Right renal pelvis (tissue), 4 donors: ENCODE measurements at places on chromosomes 1 and 21. TPM values are rescaled to one million over a fixed set of nuclear protein-coding genes. Genes with fewer than 3 reads are reported as not detected.

DNA sequence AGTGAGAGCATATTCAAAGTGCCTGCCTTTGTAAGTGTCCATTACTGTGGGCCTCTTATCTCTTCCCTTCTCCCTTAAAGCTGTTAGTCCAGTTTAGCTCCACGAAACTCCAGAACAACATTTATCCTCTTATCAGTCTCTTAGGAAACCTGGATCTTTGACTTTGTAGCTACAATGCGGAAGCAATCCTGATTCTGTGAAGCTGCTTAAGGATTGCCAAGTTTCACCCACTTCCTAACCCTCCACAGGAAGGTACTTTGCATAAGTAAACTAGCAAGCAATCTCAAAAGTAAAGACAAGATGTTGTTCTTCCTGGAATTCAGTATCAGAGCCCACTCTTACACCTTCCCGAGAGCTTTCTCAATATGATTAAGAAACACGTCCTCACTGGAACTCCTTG lies 164.9 kb upstream of the USP25 start:
- DNase-seq = no peak

DNA sequence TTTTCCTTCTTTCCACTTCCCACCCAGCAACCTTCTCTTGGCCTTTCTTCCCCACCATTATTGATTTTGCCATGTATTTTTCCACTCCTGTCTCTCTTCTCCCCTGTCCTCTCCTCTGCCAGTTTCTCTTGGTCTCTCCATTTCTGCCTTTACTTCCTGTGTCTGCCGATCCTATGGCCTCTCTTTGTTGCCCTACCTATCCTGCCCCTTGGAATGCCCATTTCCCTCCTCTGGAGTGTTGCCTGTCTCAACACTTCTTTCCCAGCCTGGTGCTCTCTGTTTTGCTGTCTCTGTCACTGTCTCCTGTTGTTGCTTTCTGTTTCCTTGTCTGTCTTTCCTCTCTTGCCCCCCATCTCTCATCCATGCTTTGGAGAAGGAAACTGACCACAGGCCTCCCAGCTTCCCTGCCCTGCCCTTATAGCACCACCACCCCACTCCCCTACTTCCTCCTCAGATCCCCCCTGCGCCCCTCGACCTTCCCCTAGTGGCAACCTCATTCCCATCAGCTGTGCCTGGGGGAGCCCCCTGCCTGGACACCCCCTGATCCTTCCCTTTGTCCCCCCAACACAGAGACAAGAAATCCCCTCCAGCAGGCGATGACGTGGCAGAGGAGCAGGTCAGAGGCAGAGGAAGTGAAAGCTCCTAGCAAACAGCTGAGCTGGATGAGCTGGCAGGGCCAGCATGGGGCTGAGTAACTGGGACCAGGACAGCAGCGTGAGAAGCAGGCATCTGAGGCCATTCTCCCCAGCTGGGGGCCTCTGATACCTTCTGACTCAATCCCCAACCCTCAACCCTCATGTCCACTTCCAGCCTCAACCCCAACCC lies 6.6 kb upstream of the ETV3L start:
- DNase-seq = no peak

DNA sequence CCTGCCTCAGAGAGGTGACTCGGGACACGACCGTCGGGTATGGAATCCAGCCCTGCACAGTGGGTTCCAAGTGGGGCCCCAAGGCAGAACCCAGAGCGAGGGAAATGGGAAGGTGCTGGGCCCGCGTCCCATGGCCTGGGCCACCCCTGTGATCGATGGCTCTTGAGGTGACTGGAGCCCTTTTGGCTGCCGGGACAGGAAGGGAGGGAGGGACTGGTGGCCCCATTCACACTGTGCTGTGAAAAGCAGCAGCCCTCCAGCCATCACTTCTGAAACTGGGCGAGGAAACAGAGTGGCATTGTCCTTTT lies 110.4 kb upstream of the IFFO2 start:
- no peak for DNase-seq

- DNase-seq = no peak
Measured at GRCh38 chr21:29365661-29366265, 67.0 kb downstream of the BACH1 start.

DNA sequence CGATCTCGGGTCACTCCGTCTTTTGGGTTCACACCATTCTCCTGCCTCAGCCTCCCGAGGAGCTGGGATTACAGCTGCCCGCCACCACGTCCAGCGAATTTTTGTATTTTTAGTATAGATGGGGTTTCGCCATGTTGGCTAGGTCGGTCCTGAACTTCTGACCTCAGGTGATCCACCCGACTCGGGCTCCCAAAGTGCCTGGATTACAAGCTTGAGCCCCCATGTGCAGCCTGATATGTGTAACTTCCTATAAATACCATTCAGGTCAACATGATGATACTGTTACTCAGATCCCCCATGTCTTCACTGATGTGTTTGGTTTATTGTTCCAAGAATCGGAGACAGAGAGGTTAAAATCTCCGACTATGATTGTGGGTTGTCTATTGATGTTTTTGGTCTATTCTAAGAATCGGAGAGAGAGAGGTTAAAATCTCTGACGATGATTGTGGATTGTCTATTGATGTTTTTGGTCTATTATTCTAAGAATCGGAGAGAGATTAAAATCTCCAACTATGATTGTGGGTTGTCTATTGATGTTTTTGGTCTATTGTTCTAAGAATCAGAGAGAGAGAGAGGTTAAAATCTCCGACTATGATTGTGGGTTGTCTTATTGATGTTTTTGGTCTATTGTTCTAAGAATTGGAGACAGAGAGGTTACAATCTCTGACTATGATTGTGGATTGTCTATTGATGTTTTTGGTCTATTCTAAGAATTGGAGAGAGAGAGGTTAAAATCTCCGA lies 17.0 kb downstream of the C1orf159 start:
- no peak for DNase-seq

DNA sequence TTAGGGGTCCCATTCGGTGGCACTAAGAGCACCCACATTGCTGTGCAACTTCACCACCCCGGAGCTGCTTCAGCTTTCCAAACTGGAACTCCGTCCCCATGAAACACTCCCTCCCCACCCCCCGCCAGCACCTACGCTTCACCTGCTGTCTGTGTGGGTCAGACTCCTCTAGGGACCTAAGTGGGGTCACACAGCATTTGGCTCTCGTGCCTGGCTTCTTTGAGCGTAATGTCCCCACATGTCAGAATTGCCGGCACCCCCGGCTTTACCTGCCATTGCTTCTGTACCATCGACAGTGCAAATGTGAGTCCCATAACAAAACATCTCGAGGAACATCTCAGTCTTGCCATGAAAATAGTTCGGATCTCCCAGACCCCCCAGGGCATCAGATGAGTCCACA lies 35.9 kb upstream of the AGPAT3 start:
- no peak for DNase-seq

The PHGDH gene
- 259 TPM for polyA plus RNA-seq

DNA sequence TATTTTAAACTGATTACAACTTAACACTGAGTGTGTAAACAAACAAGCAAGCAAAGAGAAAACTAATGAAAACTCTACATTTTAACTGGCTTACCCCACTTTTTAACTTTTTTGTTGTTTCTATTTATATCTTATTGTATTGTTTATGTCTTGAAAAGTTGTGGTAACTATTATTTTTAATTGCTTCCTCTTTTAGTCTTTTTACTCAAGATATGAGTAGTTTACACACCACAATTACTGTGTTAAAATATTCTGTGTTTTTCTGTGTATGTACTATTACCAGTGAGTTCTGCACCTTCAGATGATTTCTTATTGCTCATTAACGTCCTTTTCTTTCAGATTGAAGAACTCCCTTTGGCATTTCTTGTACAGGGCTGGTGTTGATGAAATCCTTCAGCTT lies 4.7 kb upstream of the HHAT start:
- DNase-seq = no peak

DNA sequence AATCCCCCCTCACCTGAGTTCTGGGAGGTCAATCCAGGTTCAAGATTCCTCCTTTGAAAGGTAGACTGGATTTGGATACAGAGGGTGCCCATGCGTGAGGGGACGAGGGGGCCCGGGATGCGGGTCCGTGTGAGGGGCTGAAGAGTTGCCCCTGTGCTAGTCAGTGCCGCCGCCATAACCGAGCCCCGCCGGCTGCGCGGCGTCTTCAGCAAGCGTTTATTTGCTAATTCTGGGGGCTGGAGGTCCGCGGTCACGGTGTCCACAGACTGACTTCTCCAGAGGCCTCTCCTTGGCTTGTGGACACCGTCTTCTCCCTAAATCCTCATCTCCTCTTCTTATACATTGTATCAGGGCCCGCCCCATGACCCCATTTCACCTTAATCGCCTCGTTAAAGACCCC lies 20.9 kb upstream of the SAMD11 start:
- no peak for DNase-seq

The IBA57 gene
- polyA plus RNA-seq = 5.4 TPM

The KIF17 gene
- polyA plus RNA-seq = 5.4 TPM

The PROX1 gene
- polyA plus RNA-seq = 6.8 TPM

The FAM151A gene
- polyA plus RNA-seq = 31.2 TPM

The AKNAD1 gene
- polyA plus RNA-seq = not detected

The EGLN1 gene
- 41.3 TPM for polyA plus RNA-seq

The ABCA4 gene
- 9.0 TPM for polyA plus RNA-seq

GRCh38 chr1:208309771-208310170 lies 65.6 kb upstream of the PLXNA2 start:
- DNase-seq = no peak

GRCh38 chr1:18707696-18708257 lies 77.1 kb downstream of the PAX7 start:
- no peak for DNase-seq

- DNase-seq = no peak
Measured at GRCh38 chr1:23593556-23594148, 34.4 kb upstream of the ID3 start.

The HENMT1 gene
- polyA plus RNA-seq = 15.5 TPM

DNA sequence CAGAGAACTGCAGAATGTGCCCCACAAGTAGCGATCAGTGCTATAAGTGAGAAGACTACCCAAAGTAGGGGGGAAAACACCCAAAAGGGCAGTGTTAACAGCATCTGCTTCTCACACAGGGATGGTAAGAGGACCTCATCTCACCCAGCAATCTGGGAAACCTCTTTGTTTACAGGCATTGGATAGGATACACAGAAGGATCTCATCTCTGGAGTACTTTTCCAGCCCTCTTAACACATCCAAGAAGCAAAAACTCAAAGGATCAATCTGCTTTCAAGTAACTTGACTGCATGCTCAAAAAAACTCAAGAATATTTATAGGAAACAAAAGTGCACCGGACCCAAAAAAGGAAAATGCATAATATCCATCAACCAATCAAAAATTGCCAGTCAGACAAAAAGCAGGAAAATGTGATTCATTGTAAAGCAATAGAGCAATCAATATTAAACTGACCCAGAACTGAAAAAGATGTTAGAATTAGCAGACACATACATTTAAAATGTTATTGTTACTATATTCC lies 311.0 kb upstream of the CXADR start:
- DNase-seq = no peak

The PLCH2 gene
- polyA plus RNA-seq = 1.1 TPM

DNA sequence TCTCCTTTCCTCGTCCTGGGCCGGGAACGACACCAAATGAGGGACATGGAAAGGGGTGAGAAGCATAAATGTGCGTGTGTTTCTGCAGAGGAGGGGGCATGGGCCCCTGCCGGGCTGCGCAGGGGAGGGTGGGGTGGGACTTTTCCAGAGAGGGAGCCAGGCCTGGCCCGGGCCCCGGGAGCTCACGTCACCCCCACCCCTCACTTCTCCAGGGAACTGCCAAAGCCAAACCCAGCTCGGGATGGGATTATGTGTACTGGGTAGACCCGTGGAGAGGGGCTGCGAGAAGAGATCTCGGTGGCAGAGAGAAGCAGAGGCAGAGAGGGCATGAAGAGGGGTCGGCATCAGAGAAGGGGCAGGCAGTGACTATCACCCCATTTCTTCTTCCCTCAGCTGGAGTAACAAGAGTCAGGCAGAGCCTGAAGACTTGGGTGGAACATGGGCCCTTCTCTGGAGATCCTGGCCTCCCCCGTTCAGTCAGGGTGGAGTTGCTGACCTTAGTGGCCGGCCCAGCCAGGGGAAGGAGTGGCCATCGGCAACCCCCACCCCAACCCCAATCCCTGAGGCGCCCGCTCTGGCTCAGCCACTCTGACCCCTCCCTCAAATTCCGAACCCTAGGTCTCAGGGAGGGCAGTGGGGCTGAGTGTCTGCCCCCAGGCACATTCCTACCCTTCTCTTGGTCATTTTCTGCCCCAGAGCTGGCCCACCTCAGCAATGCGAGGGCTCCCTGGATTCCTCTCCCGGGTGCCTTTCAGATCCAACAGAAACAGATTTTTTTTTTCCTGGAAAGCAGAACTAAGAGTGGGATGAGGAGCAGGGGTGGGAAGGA lies 1.2 kb downstream of the ADAMTSL4 start:
- no peak for DNase-seq

The GIPC2 gene
- polyA plus RNA-seq = 22.8 TPM

DNA sequence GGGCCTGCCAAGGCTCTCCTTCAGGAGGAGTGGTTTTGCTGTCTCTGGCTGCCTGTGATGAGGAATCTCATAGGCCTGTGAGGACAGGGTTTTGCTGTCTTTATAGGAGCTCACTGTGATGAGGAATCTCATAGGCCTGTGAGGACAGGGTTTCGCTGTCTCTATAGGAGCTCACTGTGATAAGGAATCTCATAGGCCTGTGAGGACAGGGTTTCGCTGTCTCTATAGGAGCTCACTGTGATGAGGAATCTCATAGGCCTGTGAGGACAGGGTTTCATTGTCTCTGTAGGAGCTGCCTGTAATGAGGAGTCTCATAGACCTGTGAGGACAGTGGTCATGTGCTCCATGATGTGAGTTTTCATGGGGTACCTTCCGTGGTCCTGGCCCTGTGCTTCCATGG lies 29.0 kb downstream of the CLIC6 start:
- no peak for DNase-seq

DNA sequence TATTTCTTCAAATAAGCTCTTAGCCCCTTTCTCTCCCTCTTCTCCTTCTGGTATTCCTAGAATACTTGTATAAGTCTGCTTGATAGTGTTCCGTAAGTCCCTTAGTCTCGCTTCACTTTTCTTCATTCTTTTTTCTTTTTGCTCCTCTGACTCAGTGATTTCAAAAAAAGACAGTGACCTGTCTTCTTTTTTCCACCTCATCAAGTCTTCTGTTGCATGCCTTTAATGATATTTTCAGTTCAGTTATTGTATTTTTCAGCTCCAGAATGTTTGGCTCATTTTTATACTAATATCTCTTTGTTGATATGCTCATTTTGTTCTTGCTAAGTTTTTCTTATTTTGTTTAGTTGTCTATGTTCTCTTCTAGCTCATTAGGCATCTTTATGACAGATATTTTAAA lies 97.7 kb downstream of the POFUT2 start:
- DNase-seq = no peak

DNA sequence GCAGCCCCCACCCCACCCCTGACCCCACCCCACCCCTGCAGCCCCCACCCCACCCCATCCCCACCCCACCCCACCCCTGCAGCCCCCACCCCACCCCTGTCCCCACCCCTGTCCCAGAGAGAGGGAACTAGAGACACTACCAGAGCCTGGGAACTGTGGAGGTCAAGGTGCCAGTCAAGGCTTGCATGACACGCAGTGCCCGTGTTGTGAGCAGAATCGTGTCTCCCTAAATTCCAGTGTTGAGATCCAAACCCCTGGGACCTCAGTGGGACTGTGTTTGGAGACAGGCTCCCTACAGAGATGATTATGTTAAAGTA lies 18.4 kb upstream of the SUMO3 start:
- DNase-seq = no peak

- no peak for DNase-seq
Measured at GRCh38 chr1:39722495-39722894, 16.2 kb upstream of the PPIE start.
